GM20000 (cell line): ENCODE measurements at places on chromosomes 13 and 19.

DNA sequence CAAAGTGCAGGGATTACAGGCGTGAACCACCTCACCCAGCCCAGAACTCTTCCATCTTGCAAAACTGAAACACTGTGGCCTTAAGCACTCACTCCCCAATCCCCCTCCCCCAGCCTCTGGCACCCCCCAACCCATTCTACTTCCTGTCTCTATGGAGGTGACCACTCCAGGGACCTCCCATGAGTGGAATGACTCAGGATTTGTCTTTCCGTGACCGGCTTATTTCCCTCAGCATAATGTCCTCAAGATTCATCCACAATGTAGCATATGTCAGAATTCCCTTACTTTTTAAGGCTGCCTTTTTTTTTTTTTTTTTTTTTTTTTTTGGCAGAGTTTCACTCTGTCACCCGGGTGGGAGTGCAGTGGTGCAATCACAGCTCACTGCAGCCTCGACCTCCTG is 3.6 kb upstream of the F2RL3 start:
- DNase-seq, result no peak

DNA sequence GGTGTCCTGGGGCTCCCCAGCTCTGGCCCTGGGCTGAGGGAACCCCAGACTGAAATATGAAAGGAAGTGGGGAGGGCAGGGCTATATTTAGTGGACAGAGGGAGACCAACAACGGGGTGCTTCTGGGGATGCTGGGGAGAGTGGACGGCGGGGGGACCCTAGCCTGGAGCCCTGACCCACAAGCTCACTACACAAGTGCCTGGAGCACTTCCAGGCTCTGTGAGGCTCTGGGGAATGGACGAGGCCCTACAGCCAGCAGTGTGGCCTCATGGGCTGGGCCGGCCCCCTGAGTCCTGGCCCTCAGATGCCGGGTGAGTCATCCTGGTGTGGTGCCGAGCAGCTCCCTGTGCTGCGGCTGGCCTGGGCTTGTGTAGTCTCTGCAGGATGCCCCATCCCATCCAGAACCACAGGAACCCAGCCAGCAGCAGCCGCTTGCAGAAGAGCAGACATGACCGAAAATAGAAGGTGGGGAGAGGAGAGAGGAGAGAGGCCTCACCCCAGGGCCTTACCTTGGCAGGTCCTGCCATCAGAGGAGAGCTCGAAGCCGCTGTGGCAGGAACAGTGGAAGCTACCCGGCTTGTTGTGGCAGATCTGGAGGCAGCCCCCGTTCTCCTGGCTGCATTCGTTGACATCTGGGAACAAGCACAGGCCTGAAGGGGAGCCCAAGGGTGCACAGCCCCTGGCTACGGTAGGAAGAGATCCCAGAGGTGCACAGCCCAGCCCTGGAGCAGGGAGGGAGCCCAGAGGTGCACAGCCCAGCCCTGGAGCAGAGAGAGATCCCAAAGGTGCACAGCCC is 26.1 kb downstream of the GAS6 start:
- DNase-seq, result no peak

DNA sequence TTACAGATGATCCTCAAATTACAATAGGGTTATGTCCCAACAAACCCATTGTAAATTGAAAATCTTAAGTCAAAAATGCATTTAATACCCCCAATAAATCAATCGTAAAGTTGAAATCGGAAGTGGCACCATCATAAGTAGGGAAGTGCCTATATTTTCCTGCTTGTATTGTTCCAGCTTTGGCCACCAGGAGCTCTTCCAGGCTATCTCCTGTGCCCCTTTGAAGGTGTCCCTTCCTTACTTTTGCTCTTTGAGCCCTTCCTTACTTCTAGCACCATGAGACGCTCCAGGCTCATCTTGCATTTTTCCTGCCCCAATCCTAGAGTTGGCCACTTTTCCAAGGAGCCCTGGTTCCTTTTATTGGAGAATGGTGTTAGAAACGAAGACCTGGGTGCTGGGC is 163.0 kb upstream of the TSC22D1 start:
- no peak for DNase-seq

- no peak for DNase-seq
Observed at GRCh38 chr13:41196011-41196410, 1.6 kb upstream of the KBTBD7 start.

- DNase-seq, result no peak
Observed at GRCh38 chr13:100600915-100601314, 12.3 kb upstream of the GGACT start.

GRCh38 chr19:45498411-45499195 is at the start of gene PPM1N:
Gene PPM1N, plus strand, starts transcription at chr19:45498443. Its CDS starts 30 bp downstream, at chr19:45498473.
- DNase-seq, result peak; percentile 72

GRCh38 chr19:15280915-15281683 is 48.9 kb upstream of the EPHX3 start:
- no peak for DNase-seq

- no peak for DNase-seq
Observed at GRCh38 chr13:87131611-87132010, 539.6 kb upstream of the SLITRK5 start.

DNA sequence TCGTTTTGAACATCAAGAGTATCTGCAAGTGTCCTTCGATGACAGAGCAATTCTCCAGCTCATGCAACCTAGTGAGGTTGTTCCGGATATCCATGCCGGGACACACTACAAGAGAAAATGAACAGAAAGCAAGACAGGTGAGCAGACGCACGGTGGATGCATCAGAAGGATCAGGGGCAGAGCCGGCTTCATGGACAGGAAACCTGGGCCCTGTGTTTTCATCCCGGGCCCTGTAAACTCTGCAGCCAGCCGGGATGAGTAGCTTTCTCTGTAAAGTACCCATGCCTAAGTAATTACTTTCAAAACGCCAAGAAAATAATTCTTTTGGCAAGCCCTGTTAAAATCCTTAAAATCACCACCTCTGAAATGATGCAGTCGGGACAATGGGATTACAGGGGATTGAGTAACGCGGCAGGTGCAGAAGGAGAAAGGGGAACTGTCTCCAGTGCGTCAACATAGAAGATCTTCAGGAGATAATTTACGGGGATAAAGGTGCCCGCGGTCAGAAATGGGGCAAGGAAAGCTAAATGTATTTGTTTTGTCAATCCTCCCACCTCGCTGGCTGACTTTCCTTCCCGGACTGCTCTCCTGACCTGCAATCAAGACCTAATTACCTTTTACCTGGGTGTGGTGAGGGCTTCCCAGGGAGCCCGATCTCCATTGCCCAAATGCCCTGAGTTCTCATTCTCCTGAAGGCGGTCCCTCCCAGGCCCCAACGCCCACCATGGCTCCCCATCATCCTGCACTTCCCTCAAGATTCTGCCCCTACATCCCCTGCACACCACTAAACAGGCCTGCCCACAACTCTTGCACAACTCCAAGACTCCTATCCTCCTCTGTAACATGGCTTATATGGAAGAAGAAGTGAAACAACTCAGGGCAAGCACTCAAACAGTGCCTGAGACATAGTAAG is 26.2 kb downstream of the INSR start:
- no peak for DNase-seq

DNA sequence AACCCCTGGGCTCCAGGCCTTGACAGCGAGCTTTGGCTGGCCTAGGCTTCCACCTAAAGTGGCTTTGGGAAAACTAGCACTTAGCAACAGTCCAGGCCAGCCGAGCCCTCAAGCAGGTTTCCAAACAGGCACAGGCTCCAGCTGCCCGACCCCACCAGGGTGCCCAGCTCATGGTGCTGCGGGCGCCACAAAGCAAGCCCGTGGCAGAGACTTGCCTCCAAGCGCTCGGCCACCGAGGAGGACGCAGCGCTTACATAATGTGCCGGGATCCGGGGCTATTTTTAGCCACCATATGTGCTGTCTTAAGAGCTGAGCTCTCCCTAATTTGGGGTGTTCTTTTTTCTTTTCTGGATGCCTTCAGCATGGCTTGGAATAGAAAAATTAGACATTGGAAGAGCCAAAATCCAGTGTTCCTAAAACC is 56.1 kb upstream of the F7 start:
- no peak for DNase-seq

- no peak for DNase-seq
Observed at GRCh38 chr19:15265850-15266248, 33.6 kb upstream of the EPHX3 start.

DNA sequence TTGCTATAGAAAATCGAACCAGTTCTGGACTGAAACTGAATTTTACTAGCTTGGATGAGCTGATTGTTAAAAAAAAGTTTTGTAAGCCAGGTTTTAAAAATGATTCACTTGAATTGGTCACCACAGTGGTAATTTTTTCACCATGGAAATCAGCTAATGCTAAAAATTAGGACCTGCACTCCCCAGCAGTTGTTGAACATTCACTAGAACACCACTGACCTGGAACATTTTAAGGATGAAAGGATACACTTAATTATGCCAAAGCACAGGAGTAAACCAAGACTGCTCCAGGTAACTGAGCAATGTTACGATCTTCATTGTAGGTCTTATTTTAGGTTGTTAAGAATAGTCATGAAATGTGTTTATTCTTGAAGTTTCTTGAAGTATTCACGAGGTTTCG is 1342.6 kb upstream of the SPRY2 start:
- DNase-seq, result no peak

GRCh38 chr19:1794424-1795172 is 17.5 kb downstream of the ATP8B3 start:
- no peak for DNase-seq

GRCh38 chr19:39596911-39597310 is 5.4 kb upstream of the LGALS13 start:
- no peak for DNase-seq

DNA sequence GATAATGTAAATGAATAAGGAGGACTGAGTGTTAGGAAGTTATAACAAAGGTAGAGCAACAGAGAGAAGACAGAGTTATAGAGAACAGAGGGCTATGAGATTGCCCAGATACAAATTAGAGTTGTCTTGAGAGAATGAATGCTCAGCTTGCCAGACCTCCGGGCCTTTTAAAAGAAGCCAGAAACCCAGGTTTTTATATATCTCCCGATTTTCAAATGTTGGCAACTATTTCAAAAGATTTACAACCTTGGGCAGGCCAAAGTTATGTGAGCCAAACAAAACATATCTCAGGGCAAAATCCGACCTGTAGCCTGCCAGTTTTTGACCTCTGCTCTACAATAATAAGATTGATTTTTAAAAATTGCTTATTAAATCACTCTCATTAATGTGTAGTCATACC is 573.1 kb upstream of the SLC10A2 start:
- no peak for DNase-seq

DNA sequence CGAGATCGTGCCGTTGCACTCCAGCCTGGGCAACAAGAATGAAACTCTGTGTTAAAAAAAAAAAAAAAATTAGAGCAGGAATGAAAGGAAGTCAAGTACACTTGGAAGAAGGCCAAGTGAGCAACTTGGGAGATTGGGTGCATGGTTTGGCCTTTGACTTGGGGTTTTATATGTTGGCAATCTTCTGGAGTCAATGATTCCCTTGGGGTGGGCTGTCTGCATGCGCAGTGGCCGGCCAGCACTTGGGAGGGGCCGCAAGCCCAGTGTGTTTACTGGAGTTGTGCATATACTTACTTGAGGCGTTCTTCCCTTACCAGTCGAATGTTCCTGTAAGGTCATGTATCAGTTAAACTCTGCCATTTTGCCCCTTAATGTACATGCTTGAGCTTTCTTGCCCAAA is 103.9 kb downstream of the FAM216B start:
- no peak for DNase-seq

GRCh38 chr19:47493378-47494210 is 9.6 kb upstream of the KPTN start:
- no peak for DNase-seq

DNA sequence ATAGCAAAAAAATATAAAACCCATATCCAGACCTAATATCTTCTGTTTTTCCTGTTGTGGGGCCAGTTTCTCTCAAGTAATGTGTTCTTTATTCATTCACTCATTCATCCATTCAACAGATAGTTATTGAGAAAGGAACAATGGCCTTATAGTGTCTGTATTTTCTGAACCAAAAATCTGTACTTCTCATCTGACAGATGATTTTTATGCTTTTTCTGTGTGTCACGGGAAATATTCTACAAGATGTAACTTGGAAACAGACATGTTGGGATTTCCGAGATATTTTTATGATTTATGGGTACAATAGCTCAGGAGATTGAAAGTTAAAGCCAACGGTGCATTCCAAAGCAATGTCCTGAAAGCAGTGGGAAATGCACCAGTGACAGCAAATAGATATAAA is 5.7 kb downstream of the ACOD1 start:
- no peak for DNase-seq

DNA sequence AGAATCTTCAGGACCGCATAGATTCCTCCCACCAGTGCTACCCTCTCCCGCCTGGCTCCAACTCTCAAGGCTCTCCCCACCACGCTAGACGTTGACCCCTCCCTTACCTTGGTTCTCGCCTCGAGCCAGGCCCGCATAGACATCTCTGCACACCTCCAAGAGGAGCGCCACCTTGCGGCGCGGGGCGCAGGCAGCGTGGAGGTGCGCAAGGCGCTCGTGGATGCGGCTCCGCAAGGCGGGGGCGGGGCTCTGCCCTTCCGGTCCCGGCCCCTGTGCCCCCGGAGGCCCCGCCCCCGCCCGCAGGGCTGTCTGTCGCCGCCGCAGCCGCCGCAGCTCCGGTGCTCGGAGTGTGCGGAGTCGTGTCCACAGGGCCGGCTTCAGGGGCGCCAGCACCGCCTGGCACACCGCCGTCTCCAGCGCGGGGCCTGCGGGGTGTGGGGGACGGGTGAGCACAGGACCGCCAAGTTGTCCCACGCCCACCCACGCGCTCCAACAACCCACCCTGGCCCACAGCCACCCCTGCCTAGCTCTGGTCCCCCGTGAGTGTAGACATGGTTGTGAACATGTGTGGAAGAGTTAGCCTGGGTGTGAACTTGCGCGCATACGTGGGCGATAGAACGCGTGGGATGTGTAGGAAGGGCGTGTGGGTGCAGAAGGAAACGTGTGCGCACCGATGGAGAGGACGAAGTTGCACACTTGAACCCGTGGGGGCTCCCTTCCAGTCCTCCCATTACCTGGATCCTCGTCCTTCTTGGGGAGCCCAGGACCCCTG is 8.1 kb downstream of the RINL start:
- peak; percentile 93 for DNase-seq

DNA sequence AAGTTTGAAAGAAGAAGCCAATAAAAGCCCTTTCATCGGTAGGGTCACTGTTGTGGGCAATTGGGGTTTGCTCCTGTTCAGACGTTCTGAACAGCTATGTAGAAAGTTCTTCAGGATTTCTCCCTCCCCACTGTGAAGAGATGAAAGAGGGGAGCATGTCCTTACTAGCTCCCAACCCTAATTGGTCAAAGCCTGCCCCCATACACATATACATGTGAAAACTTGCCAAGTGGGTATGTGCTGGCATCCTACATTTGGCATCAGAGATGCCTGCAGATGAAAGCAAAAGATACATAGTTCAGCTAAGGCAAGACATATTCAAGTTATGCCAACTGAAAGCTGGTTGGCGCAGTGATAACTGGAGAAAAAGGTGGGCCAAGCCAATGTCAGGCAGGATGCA is 363.1 kb upstream of the DACH1 start:
- DNase-seq, result no peak

DNA sequence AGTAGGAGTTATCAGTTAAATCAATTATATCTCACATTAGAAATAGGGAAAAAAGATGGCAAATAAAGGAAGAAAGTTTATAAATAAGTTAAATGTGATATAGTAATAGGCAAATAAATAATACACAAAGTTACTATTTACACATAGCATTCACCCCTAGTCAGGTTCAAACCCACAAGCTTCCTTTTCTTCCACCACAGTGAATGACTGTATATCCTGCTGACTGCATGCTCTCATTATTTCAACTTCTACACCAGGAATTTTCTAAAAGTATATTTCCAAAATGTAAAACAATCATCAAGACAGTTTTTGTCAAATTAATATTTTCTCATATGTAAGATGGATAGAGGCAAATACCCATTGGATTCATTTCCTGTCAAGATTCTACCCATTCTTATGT is 548.6 kb upstream of the SLITRK5 start:
- DNase-seq, result no peak
